HT1080 (cell line): ENCODE measurements at places on chromosomes 1 and 21.

DNA sequence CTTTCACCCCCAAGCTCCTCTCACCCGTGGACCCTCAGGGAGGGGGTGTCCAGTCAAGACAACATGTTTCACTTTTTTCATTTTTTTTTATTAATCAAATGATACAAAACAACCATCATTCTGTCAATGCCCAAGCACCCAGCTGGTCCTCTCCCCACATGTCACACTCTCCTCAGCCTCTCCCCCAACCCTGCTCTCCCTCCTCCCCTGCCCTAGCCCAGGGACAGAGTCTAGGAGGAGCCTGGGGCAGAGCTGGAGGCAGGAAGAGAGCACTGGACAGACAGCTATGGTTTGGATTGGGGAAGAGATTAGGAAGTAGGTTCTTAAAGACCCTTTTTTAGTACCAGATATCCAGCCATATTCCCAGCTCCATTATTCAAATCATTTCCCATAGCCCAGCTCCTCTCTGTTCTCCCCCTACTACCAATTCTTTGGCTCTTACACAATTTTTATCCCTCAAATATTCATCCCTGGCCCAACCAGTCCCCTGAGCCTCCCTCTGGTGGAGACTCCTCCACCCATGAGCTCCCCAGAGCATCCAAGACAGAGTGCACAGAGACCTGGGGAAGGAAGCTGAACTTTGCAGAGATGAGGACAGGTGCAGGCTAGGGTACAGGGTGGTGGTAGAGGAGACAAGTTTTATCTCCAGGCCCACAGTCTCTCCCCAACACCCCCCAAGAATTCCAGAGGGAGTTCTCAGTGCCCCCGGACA lies 1.4 kb upstream of the S100A16 start:
- no peak for DNase-seq

DNA sequence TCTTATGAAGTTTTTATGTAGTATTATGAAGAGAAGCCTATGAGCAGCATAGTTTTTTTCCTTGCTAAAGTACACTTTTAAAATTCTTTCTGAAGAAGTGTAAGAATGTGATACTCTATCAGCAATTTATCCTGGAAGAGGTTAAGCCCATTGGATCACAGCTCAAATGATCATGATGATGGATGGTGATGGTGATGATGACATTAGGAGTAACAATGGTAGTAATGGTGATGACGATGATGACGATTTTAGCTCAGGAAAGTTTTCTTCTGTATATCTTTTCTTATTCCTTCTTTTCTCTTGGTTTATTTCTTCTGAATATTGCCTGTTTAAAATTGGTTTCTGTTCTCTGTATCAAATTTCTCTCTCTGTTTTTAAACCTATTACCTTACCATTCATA lies 262.9 kb upstream of the DUSP10 start:
- DNase-seq, result no peak

- DNase-seq, result peak; percentile 90
Measured at GRCh38 chr21:37220981-37221664, 46.0 kb downstream of the VPS26C start.

- DNase-seq, result no peak
Measured at GRCh38 chr1:28510273-28510969, 4.6 kb downstream of the RCC1 start.

- no peak for DNase-seq
Measured at GRCh38 chr21:31283025-31283424, 61.0 kb downstream of the TIAM1 start.

- peak; percentile 30 for DNase-seq
Measured at GRCh38 chr1:35660581-35661473, 19.5 kb upstream of the PSMB2 start.

- DNase-seq, result no peak
Measured at GRCh38 chr1:169305948-169306347, 61.6 kb downstream of the NME7 start.

DNA sequence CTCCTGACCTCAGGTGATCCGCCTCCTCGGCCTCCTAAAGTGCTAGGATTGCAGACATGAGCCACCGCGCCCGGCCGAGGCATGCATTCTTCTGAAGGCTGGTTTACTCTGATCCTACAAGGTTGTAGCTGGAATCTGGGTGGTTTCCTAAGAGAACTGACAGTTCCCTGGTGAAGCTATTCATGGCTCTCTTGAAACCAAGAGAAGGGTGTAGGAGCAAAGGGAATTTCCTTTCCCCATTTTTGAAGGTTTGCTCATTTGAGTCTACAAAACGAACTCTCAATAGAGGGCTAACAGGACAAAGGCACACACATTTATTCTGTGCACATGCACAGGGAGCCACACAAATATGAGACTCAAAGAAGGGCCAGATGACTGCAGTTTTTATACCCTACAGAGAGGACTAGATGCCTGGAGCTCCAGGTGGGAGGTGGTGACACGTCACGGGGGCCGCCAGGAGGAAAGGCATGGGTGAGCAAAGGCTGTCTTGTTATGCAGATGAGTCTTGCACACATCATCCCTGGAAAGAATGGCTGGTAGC lies 49.5 kb upstream of the ERRFI1 start:
- no peak for DNase-seq

- DNase-seq, result no peak
Measured at GRCh38 chr1:179340918-179341317, 24.9 kb upstream of the AXDND1 start.

- DNase-seq, result no peak
Measured at GRCh38 chr1:113241237-113241636, 149.1 kb upstream of the MAGI3 start.

DNA sequence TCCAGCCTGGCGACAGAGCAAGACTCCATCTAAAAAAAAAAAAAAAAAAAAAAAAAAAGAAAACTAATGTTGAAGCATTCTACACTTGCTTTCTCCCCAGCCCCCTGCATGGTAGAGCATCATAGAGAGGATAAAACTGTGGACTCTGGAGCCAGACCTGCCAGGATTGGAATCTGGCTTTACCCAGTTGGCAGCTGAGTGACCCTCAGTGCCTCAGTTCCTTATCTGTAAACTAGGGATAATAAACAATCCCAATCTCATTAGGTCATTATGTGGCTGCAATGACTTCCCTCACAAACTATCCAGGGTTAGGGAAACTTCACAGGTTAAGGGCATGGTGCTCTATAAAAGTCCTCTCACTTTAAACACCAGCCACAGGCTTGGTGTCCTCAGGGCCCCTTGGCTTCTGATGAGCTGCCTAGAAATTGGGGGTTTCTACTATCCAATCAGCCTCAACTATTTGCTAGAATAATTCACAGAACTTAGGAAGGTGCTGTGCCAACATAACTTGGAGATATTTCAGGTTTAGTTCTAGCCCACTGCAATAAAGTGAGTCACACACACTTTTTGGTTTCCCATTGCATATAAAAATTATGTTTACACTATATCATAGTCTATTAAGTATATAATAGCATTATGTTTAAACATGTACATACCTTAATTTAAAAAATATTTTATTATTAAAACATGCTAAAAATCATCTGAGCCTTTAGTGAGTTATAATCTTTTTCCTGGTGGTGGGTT lies 180.5 kb upstream of the B3GALT2 start:
- DNase-seq, result no peak

- no peak for DNase-seq
Measured at GRCh38 chr1:55039342-55040082, at the start of gene PCSK9. PCSK9 (plus strand) TSS chr1:55039548; CDS start chr1:55039838, 290 bp downstream.

GRCh38 chr1:207946756-207947155 lies 35.8 kb upstream of the CD34 start:
- no peak for DNase-seq

DNA sequence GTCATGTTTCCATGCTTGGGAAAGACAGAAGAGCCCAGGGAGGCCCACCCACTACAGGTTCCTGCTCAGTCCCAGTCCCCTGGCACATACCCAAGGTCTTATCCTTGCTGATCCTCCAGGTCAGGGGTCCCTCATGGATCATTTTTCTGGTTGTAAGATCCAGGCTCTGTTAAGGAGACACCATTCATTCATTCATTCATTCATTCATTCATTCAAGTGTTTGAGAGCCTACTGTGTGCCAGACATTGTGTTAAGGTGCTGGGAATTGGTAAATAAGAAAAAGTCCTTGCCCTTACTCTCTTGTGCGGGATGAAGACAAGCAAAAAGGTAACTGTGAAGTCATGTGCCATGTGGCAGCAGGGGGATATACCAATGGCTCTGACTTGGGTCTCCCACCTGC lies 23.8 kb downstream of the LRRC71 start:
- DNase-seq, result no peak

- no peak for DNase-seq
Measured at GRCh38 chr1:41648844-41649243, 164.4 kb upstream of the EDN2 start.

DNA sequence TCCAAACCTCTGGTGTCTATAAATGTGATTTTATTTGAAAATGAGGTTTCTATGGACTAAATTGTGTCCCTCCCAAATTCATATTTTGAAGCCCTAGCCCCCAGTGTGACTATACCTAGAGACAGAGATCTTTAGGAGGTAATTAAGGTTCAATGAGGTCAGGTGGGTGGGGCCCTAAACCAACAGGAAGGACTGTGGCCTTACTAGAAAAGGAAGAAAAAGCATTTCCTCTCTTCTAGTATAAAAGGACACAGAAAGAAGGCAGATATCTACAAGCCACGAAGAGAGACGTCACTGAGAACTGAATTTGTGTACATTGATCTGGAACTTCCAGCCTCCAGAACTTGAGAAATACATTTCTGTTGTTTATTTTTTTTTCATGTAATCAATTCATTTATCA lies 123.1 kb upstream of the RUNX1 start:
- no peak for DNase-seq

DNA sequence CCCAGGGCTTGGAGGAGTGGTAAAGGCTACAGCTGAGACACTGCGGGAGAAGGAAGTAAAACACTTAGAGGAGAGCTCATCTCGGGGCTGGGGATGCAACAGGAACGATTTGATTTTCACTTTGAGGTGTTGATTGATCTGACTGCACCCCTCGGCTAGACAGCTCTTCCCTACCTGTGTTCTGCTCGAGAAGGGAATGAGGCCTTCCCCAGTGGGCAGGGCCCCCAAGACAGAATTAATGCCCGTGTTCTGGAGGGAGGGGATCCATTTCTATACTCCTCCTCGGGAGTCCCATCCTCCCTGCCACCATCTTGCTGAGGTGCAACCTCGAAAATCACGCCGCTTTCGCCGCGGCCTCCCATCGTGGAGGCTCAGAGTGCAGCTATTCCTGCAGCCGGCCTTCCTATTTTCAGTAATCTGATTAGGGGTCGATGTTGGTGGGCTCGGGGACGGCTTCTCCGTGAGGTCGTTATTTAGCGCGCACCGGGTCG lies 2.4 kb downstream of the ATP2B4 start:
- DNase-seq, result no peak

GRCh38 chr21:25515484-25516405 lies 91.5 kb downstream of the MRPL39 start:
- peak; percentile 44 for DNase-seq

- no peak for DNase-seq
Measured at GRCh38 chr1:107673006-107673405, 292.0 kb downstream of the VAV3 start.

- DNase-seq, result no peak
Measured at GRCh38 chr1:70462611-70463010, 51.5 kb downstream of the CTH start.

GRCh38 chr1:115826628-115827027 lies 14.3 kb downstream of the NHLH2 start:
- no peak for DNase-seq

GRCh38 chr1:58854576-58854975 lies 70.7 kb upstream of the JUN start:
- DNase-seq, result no peak

- DNase-seq, result no peak
Measured at GRCh38 chr1:24251501-24251900, 64.4 kb upstream of the IFNLR1 start.
